ENCODE measurements at places on chromosomes 6 and 20.

DNA sequence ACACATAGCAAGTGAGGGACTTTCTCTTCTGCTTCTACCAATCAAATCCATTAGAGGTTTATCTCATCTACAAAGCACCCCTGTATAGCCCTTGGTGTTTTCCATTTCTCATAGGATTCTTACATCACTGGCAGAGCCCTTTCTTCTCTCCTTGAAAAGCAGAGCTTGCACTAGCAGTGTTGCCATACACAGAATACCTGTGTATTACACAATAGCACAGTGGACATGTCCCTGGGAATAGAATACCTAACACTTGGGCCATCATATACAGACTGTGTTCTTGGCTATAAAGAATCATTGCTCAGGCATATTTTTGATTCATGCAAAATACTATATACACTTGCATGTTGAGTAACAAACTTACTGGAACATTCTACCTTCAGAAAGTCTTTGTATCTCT is 582.0 kb downstream of the KIF16B start:
- no peak for DNase-seq

DNA sequence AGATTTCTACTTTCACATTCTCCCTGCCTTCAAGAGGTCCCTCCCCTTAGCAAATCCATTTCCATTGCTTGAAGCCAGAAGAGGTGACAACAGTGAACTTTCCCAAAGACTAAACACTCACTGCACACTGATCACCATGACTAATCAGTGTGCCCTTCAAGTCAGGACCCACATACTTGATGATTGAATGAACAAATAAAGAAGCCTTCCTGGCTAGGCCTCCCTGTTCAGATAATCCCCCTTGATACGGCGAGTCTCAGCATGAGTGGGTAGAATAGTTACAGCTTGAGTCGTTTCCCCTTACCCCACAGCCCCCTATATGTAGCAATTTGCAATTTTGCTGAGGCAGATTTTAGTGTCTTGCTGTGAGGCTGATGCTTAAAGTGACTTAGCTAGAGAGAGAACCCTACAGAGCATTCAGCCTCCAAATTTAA is 102.2 kb downstream of the UNC5CL start:
- no peak for DNase-seq

- DNase-seq: no peak
Measured at GRCh38 chr20:46833360-46833759, 61.3 kb upstream of the EYA2 start.

DNA sequence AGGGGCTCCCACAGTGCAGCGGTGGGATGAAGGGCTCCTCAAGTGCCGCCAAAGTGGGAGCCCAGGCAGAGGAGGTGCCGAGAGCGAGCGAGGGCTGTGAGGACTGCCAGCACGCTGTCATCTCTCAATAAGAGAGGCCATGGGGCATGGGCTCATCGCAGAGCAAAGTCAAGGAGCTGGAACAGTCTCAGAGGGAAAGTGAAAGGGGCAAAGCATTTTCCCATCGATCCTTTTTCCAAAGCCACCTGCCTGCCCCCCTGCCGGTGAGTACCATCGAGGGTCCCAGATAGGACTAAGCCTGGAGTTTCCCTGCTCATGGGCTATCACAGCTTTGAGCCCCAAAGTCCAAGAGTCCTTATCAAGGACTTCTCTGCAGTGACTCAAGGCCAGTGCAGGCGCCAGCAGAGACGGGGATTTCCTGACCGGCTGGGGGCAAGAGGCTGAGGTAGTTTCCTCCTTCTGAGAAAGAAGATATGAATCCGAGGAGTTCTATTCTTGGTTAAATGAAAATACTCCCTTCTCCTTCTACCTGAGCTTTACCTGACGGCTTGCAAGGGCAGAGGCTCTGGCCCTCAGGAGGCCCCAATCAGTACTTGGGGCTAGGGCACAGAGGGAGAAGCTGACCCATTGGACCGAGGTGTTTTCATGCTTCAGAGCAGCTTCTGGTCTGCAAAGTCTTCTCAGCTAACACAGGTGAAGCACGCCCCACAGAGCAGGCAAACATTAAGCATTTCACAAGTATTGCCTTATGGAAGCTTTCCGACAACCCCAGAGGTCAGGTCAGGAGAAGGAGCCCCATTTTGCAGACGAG is 22.6 kb downstream of the ETV7 start:
- DNase-seq: no peak

DNA sequence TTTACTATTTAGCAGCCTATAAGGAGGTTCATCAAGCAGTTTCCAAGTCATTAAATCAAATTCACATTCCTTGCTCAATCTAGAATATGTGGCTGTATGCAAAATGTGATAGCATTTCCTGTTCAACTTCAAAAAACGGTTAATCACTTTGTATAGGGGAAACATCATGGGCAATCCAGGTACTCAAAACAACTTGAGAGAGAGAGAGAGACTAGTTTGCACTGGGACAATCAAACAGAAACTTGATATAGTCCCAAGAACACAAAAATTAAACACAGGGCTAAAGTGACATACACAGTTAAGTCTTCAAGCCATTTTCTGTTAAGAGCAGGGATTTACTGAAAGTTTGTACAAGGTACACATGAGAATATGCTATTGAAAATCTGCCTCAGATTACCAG is 7.4 kb downstream of the CPNE1 start:
- DNase-seq: no peak

DNA sequence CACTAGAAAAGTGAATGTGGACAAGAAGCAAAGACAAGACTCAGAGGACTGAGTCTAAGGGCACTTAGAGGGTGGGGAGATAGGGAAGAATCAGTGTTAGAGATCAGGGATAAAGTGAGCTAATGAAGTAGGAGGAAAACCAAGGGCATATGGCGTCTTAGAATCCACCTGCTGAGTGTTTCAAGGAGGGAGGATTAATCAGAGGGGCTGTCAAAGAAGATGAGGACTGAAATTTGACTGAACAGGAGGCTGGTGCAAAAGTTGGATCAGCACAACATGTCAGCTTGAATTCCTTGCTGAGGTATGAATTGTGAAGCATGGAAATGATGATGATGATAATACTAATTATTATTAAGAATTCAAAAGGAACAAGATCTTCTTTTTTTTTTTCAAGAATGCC is 39.4 kb downstream of the PLCB4 start:
- no peak for DNase-seq

DNA sequence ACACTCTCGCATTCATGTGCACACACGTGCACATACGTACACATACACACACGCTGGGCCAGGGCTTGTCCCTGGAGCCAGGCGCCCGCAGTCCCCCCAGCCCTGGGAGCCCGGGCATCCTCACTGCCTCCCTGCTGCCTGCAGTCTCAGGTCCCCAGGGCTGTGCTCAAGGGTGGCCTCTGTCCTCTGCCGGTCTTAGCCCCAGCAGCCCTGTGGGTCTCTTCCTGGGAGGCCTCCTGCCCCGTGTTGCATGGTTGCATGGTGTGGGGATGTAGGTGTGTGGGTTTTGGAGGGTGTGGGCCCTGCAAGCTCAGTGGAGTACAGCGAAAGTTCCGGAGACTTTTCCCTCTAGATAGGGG is 101.5 kb downstream of the TMEM242 start:
- DNase-seq: no peak

DNA sequence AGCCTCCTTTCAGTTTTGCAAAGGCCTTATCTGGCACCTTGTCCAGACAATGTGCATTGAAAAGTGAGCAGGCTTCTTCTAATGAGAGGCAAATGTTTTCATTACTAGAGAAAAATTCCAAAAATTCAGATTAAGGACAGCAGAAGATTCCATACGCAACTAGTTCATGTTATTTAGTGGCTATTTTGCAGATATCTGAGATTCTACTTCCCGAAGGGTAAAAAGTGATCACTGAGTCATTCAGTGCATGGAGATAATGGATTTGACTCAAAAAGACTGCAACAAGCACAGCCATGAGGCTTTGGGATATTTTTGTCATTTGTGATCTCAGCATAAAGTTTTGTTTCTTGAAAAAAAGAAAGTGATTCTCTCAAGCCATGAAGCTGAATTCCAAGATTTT is 29.9 kb downstream of the METTL24 start:
- no peak for DNase-seq

DNA sequence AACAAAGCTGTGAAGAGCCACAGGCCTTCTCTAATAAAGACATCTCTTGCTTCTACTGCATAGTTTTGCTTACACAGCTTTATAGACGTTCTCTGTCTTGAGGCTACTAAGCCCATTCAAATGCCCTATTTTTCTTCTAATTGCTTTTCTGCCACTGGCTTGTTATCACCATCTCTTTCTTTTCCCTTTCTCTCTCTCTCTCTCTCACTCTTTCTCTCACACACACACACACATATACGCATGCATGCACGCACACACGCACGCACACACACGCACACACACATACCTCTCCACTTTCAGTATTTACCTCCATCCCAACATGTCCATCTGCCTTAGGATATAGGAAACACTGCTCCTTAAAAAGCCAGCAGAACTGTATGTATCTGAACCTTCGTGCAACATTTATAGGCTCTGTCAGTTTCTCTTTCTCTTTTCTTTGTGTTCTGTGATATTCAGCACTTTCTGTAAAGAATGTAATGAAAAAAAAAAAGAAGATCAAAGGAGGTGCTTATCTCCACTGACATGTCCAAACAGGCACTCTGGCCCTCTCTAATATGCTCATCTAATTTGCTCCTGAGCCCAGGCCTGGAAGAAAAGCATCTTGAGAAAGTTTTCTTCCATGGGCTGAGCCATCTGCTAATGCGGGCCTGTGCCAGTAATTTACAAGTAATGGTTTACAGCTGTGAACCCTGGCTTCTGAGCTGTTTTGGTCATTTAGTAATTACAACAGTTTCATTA is 1046.7 kb upstream of the MAP3K7 start:
- no peak for DNase-seq

GRCh38 chr6:81820980-81821379 is 68.5 kb upstream of the TENT5A start:
- no peak for DNase-seq

- DNase-seq: no peak
Measured at GRCh38 chr6:62672989-62673388, 387.0 kb upstream of the KHDRBS2 start.

DNA sequence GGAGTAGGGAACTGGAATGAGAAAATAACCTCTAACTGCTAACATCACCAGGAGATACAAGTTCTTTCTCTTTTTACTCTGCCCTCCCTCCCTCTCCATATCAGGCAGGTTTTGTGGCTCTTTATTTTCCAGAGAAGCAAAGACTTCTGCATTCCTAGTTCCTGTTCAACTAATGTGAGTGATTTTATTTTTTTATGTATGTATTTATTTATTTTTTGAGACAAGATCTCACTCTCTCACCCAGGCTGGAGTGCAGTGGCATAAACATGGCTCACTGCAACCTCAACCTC is 6.0 kb upstream of the IER3 start:
- DNase-seq: no peak

DNA sequence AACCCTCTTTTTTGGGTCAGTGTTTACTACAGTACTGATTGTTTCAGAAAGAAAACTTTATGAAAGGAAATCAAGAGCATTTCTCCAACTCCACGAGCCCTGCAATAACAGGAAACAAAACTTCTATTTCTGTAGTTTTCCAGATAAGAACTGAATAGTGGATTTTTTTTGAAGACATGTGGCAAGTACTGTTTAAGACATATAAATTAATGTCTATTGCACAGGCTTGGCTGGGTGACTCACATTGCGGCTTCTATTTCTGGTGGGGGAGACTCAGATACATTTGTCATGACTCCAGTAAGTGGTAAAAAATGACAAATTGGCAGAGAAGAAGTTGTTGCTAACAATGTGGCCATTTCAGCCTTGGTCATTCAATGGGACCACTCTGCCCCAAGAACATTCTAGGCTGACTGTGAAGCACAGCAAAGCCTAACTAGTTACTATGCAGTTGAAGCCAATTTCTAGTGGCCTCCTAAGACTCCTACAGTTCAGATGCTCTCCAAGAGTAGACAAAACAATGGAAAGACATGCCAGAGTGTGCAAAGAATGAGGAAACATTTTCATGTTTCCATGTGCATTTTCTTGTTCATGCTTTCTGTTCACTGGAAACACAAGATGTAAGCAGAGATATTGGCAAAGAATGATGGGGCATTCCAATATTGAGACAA is 200.9 kb downstream of the EDN1 start:
- DNase-seq: peak; percentile 29

DNA sequence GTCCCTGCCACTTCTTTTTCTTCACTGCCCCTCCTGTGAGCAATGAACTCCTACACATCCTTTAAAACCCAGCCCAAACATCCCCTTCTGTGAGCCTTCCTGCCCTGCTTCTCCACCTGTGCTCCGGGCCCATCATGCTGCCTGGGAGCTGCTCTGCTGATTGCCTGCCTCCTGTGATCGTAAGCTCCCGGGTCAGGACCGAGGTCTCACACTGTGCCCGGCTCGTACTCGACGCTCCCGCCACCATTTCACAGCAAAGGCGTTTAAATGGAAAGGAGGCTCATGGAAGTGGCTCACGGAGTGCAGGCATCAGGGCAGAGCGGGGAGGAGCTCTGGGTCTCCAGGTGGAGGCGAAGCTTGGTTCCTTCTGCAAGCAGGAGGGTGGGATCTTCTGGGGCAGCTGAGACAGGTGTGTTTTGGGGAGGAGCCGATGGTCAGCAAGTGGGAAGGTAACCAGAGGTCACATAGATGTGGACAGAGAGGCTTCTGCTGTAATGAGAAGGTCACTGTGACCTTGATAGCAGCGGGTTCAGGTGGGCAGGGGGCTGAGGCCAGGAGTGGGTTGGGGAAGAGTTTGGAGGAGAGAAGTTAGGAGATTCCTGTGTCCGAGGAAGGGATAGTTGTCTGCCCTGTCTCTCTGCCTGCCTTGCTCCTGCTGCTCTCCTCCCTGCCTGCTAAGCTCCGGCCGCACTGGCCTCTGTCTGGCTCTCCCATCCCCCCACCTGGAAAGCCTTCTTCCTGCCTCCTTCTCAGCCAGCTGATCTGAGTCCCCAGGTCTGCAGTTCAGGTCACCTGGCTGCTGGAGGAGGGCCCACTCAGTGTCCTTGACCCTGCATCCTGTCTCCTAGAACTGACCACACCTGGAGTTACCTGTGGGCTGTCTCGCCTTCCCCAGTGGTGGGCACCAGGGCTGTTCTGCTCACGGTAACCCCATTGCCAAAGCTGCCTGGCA is 52.7 kb upstream of the FRMD1 start:
- no peak for DNase-seq

GRCh38 chr6:125932451-125932795 is 24.1 kb upstream of the HINT3 start:
- DNase-seq: no peak

GRCh38 chr20:22716821-22717351 is 132.5 kb upstream of the FOXA2 start:
- no peak for DNase-seq

All from stimulated activated CD8-positive, alpha-beta memory T cell treated with anti-CD3 and anti-CD28 coated beads, Interleukin-4, amount 100 ng/mL, for 48 hours (primary cell).